Myocyte (in vitro differentiated cells): ENCODE measurements at places on chromosomes 1 and 21. TPM values are rescaled to one million over a fixed set of nuclear protein-coding genes. Genes with fewer than 3 reads are reported as not detected.

The CAPN8 gene
- total RNA-seq: 0.47 TPM in 1 of 2 replicates, not detected in the other

The LEMD1 gene
- not detected in 2 replicates for total RNA-seq

The NR0B2 gene
- not detected in 2 replicates for total RNA-seq

The GNG12 gene
- total RNA-seq: 60.5 and 62.6 TPM in 2 replicates

The MTMR11 gene
- 2.3 and 2.4 TPM in 2 replicates for total RNA-seq

The TIE1 gene
- total RNA-seq: 0.11 TPM in 1 of 2 replicates, not detected in the other

The ADAM30 gene
- not detected in 2 replicates for total RNA-seq

The B3GALT2 gene
- total RNA-seq: 9.9 and 16.8 TPM in 2 replicates

The MYCL gene
- 77.9 and 143 TPM in 2 replicates for total RNA-seq
